Stimulated activated naive CD4-positive, alpha-beta T cell (primary cell): ENCODE measurements at places on chromosomes 16 and 17.

DNA sequence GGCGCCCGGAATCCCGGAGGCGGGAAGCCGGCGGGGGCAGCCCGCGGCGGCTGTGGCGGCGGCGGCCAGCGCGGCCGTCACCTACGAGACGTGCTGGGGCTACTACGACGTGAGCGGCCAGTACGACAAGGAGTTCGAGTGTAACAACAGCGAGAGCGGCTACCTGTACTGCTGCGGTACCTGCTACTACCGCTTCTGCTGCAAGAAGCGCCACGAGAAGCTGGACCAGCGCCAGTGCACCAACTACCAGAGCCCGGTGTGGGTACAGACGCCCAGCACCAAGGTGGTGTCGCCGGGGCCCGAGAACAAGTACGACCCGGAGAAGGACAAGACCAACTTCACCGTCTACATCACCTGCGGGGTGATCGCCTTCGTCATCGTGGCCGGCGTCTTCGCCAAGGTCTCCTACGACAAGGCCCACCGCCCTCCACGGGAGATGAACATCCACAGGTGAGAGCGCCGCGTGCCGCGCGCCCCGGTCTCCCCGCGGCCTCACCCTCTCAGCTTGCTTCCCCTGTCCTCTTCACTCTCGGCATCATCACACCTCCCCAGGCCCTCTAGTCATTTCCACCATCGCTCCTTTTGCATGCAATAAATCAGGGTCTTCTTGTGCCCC lies 706 bp downstream of the SHISA6 start:
- DNase-seq, result no peak

GRCh38 chr17:44775136-44775837 lies 16.5 kb downstream of the ADAM11 start:
- peak; percentile 99 for DNase-seq

DNA sequence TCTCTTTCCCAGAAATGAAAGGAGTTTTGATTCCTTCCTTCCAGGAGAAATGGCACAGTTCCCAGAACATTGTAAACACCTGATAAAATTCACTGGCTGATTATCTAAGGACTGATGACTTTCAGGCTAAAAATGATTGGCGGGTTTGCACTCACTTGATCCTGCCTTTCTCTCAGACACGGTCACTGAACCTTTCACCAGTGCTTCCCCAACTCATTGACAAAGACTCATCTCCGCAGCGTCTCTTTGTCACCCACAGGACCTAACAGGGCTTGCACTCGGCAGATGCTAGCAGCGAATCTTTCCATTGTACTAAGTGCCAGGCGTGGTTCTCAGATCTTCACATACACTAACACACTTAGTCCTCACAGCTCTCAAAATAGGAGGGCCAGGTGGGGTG lies 7.3 kb upstream of the DHRS7C start:
- DNase-seq, result no peak

- DNase-seq, result no peak
Observed at GRCh38 chr17:41657936-41658335, 30.7 kb upstream of the EIF1 start.

DNA sequence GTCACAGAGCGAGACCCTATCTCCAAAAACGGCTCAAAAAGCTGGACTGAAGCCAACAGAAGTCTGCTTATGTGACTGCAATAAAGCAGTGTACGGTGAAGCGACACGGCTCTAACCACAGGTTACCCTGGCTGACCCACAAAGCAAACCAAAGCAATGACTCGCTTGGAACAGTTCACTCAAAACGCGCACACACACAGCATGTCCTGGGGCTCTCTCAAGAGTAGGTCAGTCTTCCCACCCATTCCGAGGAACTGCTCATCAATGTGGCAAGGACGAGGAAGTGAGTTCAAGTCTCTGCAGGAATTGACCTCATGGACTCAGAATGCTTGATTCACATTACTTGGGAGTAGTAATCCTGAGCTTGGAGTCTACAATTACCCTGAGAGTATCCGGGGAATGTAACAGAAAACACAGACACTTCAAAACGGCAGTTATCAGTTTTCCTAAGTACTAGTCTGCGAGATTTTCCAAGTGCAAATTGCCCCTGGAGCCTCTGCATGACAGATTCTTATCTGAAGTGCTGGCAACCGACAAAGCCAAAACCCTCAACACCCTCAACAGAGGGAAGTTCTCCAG lies 25.4 kb downstream of the PELP1 start:
- no peak for DNase-seq

- no peak for DNase-seq
Observed at GRCh38 chr17:41464682-41465081, 2.5 kb downstream of the KRT32 start.

DNA sequence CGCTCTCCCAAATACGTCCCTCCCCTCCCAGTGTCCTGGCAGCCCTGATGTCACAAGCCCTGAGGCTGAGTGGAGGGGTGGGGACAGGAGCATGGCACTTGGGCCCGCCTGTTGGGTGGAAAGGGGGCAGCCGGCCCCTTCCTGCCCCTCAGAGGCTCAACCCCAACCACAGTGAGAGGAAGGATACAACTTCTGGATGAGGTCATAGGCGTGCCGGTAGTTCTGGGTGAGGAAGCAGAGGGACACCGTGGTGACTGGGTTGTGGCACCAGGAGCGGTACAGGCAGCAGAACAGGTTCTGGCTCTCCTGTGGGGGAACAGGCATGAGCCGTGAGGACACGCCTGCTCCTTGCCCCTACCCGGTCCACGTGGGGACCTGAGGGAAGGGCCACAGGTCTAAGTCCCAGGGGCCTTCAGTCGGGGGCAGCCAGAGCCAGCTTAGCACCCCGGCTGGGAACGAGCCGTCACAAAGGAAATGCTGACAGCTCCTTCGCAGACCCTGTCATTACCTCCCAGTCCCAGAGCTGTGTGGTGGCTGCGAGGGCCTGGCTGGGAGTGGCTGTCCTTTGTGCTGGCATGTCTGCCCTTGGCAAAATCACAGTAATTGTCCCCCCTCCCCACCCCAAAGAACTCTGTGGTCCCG lies 11.2 kb upstream of the MTSS2 start:
- no peak for DNase-seq

DNA sequence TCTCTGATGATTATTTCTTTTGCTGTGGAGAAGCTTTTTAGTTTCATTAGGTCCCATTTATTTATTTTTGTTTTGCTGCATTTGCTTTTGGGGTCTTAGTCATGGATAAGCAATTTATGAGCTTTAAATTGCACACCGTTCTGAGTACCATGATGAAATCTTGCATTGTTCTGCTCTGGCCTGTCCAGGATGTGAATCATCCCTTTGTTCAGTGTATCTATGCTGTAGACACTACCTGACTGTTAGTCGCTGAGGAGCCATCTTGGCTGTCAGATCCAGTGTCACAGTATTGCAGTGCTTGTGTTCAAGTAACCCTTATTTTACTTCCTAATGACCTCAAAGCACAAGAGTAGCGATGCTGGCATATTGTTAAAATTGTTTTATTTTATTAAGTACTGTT lies 218.0 kb upstream of the CNTNAP4 start:
- no peak for DNase-seq

- no peak for DNase-seq
Observed at GRCh38 chr16:24409045-24409444, 130.3 kb upstream of the RBBP6 start.

GRCh38 chr17:46262271-46262670 lies 32.7 kb upstream of the LRRC37A start:
- no peak for DNase-seq

DNA sequence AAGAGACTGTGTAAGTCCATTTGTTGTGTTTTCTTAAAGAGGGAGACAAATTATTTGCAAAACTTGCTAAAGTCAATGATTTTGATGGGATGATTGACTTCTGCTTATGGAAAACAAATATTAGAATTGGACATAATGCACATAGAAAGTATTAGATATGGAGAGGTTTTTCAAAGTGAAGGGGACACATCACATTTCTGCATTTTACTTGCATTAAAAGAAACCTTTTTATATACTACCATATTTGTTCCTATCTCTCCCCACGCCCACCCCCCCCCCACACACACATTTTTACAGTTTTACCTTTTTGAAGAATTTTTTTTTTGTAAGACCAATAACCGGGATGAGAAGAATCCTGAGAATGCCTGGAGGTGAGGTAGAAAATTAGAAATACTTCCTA lies 8.6 kb upstream of the OR4D2 start:
- no peak for DNase-seq

GRCh38 chr17:57615836-57616757 lies 129.0 kb downstream of the CCDC182 start:
- no peak for DNase-seq

GRCh38 chr17:55348749-55349354 lies 72.8 kb downstream of the MMD start:
- peak; percentile 27 for DNase-seq

- DNase-seq, result peak; percentile 50
Observed at GRCh38 chr16:3690470-3690928, 26.8 kb downstream of the TRAP1 start.

- no peak for DNase-seq
Observed at GRCh38 chr16:87250431-87250960, 66.7 kb downstream of the C16orf95 start.

GRCh38 chr16:6827267-6827666 lies 505.4 kb upstream of the RBFOX1 start:
- DNase-seq, result no peak

DNA sequence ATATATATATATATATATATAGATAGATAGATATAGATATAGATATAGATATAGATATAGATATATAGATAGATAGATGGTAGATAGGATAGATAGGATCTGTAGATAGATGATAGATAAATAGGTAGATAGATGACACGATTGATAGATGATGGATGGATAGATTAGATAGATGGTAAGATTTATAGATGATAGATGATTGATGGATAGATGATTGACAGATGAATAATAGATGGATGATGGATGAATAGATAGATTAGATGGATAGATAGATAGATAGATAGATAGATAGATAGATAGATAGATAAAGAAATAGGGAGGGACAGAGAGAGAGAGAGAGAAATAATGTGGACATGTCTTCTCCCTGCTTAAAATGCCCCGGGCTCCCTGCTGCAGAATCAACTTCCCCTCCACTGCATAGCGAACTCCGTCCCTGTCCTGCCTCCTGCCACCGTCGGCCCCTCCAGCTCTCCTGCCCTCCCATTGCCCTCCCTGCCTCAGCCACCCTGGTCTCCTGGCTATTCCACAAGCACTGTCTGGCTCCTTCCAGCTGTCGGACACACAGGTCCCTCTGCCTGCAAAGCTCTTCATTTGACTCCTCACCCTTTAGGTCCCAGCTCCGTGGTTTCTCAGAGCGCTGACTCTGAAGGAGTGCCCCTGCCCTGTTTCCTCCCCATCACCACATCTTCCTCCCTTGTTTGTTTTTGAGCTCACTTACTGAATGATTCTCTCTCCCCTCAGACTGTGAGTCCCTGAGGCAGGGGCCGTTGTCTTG lies 254.0 kb downstream of the KATNIP start:
- no peak for DNase-seq

DNA sequence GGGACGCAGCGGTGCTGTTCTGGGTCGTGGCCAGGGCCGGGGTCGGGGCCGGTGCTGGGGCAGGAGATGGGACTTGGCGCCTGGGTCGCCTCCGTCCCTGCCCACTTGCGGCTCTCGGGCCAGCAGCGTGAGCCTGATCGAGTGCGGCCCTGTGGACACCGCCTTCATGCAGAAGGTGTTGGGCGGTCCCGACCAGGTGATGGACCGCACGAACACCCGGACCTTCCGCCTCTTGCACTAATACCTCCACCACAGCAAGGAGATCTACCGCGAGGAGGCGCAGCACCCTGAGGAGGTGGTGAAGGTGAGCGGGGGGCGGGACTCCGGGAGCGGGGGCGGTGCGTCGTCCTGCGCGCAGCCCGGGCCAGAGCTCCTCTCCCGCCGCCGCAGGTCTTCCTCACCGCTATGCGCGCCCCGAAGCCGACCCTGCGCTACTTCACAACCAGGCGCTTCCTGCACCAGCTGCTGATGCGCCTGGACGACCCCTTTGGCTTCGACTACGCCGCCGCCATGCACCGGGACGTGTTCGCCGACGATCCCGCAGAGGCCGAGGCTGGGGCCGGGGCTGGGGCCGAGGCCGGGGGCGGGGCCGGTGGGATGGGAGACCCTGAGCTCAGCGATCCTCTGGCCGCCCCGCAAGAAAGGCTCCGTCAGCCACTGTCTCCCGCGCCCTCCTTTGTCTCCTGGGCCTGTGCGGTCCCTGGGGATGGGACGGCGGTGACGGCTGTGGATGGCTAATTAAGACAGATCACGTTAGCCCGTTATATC lies 4.5 kb upstream of the HSD17B1 start:
- peak; percentile 29 for DNase-seq

DNA sequence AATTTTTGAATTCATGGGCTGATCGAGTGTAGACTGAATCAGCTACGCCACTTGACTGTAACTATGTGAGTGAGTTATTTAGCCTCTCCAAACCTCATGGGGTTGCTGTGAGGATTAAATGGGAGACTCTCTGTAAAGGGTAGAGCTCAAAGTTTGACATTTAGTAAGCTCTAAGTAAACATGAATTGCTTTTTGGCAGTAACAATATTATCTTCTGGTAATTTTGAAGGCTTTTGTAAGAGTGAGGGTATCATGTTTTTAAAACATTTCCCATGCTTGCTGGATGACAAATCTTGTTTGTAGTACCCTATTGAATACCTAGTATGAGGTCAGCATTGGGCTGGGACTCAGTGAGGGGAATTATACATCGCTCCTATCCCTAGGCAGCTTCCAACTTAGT lies 35.3 kb downstream of the MRTFB start:
- no peak for DNase-seq

GRCh38 chr16:50679676-50680555 lies 1.2 kb downstream of the SNX20 start:
- no peak for DNase-seq

GRCh38 chr16:10343124-10343760 lies 42.6 kb upstream of the ATF7IP2 start:
- DNase-seq, result no peak

GRCh38 chr16:46973207-46973995 lies at the start of gene DNAJA2:
Gene DNAJA2 (minus strand): TSS chr16:46973674. CDS start chr16:46973572, 102 bp downstream.
- peak; percentile 94 for DNase-seq

DNA sequence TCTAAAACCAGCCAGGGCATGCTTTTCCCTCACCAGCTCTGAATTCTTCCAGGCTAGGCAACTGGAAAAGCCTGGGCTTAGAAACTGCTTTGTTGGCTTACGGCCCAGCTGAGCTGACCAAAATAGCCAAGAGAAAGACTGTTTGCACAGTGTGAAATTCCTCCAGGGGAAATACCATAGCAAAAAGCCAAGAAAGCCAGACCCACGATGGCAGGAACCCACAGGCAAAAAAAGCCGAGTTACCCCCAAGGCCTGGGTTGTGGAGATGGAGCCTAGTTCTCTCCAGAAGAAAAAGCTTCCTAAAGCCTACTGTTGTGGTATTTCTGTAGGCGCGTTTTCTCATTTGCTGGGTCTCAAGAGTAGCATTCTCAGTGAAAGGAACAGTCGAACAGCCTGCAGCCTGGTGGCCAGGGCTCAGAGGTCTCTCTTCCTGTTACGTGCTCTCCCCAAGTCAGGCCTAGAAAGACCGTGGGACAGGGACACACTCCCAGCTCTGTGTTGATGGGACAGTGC lies 9.2 kb downstream of the SP2 start:
- no peak for DNase-seq

- no peak for DNase-seq
Observed at GRCh38 chr16:68496689-68497088, 42.4 kb upstream of the ZFP90 start.
